ENCODE measurements at places on chromosomes 2 and 18.
A peak's percentile ranks its signal among the peaks of the same experiment; 100 is the strongest.

DNA sequence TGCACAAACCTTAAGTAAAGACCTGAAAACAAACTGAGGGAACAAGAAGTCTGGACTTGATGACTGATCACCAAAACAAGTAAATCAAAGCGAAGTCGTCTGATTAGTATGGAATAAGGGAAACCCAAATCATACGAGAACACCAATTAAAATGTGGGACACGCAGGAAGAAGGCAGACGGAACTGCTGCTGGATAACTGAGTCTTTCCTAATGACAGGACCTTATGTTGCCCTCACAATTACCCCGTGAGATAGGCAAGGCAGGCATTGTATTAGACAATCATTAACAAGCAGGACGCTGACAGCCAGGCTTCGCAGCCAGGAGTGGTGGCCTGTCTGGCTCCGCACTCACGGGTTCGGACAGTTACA lies 614 bp upstream of the COQ10B start:
- DNase-seq: no peak

- no peak for DNase-seq
Measured at GRCh38 chr2:88090446-88091283, 23.0 kb downstream of the SMYD1 start.

DNA sequence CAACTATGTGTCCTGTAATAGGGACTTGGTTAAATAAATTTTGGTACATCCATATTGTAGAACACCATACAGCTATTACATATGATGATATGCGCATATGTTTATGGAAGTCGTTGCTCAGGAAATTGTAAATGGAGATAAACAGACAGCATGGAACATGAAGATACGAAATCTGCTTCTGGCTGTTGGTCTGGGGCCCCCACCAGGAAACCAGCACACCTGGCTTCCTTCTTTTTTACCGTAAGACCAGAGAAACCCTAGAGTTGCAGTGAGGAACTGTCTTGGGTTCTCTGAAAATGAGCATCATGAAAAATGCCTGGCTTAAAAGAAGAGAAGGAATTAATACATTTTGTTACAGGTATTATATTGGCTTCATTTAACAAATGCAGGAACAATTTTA lies 40.8 kb downstream of the SPTBN1 start:
- no peak for DNase-seq

DNA sequence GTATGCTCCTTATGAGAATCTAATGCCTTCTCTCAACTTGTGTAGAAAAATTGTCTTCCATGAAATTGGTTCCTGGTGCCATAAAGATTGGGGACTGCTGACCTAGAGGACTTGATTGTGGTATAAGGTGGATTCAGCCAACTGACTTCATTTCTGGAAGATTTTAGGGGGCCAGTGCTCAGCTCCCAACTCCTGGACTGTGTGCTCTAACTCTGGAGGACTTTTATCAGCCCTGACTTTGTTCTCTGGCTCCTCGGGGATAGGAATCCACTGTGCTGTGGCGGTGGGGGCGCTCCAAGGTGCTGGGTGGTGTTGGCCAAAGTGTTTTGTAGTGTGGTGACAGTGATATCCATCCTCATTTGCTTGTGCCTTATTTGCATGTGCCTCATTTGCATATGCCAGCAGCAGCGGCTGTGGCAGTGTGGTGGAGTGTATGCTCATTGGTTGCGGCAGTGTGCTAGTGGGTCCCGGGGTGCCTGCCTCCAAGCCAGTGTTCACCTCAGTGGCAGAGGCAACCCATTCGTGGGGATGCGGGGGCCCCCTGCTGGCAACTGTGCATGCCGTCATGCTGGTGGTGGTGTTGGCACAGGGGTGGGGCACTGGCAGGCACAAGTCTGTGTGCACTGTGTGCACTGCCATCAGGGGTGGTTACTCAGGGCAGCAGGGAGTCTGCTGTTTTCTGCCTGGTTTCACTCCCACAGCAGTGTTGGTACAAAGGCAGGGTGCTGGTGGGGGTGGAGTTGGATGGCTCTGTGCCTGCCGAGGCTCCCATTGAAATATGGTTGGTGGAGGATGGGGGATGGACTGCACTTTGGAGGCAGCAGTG lies 19.6 kb downstream of the EHBP1 start:
- no peak for DNase-seq

- no peak for DNase-seq
Measured at GRCh38 chr2:200483729-200484198, 26.1 kb downstream of the KCTD18 start.

GRCh38 chr18:58400331-58400870 lies 228.5 kb downstream of the ALPK2 start:
- DNase-seq: peak; percentile 73

DNA sequence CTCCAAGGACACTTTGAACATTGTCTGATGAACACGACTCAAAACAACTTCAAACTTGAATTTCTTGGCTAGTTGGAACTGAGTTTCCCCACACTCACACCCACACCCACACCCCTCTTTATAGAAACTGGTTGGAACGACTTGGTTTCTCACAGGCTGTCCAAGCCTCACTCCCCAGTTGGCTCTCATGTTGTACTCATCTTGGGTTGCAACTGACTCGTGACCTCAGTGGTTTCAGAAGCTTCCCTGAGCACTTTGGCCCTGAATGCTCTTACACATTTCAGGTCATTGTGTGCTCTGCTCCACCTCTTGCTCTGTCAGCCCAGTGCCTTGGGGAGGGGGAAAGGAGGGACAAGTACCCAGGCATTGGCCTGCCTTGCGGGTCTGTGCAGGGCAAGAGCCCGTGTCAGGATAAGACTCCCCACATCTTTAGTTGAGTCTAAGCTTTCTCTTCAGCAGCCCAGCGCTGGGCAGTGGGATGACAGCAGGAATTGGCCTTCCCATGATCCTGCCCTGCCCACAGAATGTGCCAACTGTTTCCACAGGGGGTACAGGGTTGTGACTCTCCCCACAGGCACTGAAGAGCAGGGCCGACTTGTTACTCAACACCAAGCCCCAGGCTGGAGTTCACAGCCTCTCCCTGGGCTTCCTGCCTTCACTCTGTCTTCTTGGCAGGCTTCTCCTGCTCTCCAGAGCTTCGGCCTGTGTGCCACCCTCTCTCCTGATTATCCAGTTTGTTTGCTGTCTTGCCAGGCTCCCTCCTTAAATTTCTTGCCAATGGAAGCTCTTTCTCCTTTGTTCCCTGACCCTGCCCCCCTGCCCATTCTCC lies 104.6 kb downstream of the RTN4 start:
- DNase-seq: peak; percentile 32

Data from fibroblast of skin of abdomen (primary cell).